ENCODE measurements at places on chromosomes 5 and 9.

DNA sequence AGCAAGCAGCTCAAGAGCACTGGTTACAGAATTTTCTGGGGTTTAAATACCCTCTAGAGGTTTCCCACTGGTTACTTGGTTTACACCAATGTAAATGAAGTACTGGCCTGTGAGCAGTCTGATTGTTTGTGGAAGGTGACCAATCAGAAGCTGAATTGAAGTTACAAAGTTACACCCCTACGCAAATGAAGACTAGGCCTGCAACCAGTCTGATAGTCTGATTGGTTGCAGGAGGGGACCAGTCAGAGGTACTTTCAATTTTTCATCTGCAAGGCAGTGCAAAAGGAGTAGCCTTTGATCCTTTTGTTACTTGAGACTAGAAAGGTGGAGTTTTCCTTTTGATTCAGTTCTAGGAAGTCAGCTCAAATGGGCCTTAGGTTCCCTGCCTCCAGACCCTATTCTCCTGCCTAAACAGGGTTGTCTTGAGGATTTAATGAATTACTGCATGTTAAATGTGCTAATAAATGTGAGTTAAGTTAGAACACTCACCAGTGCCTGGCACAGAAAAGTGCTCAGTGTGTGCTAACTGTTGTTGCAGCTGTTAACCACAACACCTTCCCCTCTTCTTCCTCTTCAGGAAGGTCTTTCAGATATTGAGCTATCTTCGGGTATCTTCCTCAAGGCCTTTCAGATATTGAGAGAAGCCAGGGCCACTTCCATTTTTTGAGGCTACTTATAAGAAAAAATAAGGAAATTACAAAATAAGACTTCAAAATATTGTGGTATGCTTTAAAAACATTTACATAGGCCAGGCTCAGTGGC lies 32.1 kb upstream of the CLINT1 start:
- DNase-seq = no peak

DNA sequence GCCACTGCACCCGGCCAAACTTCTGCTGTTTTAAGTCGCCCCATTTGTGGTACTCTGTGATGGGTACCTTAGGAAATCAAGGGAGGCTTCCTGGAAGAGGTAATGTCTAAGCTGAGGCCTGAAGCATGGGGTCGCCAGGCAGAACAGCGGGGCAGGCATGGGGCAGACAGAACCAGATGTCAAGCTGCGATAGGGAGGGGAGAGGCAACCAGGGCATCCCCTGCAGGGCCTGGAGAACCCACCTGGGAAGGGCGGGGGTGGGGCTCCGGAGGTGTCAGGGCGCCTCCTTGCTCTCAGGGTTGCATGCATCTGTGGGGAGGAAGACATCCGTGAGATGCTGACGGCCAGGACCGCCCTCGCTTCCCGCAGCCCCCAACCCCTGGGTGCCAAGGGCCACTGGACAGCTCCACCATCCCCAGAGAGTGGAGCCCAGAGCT lies 2.8 kb downstream of the LCN15 start:
- no peak for DNase-seq

DNA sequence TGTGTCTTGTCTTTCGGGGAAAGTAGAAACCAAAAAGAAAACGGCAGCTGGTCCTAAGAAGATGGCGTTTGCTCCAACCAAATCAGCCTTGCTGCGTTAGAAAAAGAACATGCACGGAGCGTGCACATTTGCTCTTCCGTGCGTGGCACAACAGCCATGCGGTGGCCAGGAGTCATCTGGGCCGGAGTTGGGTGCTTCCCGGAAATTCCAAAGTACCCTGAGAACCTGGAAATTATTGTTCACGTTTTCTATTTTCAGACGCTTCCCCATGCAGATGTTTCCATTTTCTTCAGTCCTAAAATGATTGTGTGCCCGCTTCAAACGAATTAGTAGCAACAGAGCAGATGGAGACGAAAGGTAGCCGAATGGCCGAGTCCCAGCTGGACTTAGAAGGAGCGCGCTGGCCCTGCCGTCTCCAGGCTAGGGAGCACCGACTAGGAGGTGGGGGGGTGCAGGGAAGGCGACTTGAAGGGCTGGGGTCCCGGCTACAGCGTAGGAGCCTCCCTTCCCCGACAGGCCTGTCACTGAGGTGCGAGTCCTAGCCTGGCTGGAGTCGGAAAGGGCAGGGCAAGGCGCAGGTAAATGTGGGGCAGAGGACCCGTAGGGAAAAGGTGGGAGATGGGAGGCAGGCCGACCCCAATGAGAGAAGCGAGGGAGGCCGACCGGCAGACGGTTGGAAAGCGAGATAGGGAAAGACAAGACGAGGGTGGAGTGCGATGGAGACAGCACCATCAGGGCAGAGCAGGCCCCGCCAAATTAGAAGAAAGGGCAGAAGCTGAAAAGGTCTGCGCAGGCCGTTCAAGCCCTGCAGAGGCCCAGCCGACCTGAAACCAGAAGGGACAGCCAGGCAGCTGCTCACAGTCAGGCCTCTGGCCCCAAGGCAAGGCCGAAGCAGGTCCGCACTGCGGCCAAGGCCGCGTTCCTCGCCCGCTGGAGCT lies 1.4 kb downstream of the BARX1 start:
- DNase-seq = no peak

DNA sequence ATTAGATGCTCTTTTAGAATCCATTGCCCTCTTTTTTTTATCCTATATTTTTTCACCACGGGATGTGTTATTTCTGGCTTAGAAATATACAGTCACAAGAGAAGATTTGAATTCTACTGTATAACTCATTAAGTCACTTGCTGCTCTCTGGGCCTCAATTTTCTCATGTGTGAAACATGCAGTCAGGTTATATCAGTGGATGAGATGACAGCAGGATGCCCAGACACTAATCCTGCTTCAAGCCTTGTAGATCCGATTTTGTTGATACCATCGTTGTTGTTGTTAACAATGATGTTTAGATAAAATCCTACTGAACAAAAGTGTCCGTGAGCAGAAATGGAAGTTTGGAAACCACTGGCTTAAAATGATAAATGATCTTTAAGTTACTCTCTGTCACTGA lies 421.9 kb upstream of the DMAC1 start:
- DNase-seq = no peak

DNA sequence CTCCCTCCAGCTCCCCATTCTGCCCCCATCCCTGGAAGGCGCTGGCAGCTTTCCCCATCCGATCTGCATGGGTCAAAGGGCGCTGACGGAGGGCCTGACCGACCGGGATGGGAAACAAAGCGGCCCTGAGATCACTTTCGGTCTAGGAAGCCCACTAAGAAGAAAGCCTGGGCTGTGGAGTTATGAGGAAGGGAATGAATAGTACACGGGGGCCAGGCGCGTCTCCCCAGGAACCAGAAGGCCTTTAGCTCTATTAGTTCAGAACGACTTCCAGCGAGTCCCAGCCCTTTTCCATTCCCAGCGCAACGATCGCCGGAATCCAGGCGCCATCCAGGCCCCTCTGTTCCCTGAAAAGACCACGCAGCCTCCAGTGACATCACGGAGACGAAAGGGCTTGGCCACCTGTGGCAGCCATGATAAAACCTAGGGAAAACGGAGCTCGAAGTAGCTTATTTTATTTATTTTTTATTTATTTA lies 70.1 kb upstream of the CCDC180 start:
- DNase-seq = no peak

GRCh38 chr9:107784235-107784958 lies 294.8 kb upstream of the KLF4 start:
- DNase-seq = no peak

DNA sequence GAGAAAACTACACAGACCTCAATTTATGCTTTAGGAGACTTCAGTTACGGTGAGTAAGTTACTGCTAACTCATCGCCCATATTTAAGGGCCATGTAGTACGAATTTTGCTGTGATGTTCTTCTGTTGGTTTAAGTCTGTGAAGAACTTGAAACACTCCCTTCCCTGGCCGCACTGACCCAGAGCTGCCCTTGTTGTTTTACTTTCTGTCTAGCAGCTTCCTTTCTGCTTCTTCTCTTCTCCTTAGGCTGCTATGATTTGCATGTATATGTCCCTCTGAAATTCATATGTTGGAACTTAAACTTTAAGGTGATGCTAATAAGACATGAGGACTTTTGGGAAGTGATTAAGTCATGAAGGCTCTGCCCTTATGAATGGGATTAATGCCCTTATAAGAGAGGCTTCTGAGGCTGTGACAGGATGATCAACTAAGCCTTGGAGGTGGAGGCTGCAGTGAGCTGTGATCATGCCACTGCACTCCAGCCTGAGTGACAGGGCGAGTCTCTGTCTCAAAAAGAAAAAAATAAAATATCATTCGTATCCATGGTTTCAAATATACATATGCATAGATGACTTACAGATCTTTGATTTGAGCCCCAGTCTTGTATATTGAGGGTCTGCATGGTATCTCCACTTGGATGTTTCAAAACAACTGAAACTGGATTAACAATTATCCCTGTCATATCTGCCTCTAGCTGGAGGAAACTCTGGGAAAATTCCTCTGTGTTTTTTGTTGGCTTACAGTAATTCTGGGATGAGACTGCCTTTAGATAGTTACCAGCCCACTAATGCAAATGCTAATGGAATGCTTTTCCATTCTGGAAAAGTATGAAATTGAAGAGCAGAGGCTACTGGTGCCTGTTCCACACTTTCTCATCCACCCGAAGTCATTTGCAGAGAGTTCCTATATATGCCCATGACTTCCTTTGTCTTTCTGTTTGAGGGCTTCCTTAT lies 263.4 kb upstream of the ACTBL2 start:
- DNase-seq = no peak

DNA sequence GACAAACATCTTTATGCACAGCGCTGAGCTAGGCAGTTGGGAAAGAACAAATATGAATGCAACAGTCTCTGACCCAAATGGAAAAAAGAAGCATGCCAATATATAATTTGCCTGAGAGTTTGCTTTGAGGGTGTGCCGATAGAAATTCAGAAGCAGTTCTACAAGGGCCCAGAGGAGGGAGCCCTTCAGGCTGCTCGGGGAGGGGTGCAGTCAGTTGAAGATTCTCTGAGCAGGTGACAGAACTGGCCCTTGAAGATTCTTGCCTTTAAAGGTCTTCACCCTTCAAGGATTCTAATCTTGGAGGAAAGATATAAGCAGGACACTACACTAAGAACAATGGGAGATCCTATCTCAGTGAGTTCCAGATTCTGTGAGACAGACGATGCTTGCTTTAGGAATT lies 3.7 kb upstream of the PAPPA start:
- no peak for DNase-seq

DNA sequence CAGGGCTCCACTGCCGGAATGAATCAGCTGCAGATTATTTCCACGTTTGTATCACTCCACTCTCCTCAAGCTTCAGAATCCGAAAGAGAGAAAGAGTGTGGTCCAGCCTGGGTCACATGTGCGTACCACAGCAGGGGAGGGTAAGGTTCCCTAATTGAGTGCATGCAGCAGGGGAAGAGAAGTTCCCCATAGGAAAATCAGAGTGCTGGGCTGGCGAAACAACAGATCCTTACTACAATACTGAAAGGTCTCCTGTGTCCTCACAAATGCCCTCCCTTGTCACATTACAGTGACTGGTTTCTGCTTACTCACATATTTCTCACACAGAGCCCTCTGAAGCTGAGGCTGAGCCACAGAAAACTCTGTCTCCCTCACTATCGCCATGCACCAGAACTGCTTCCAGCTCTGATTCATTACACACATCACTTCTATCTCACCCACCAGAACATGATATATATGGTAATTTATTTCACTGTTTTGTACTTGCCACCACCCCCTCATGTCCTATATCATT lies 532.2 kb upstream of the TUSC1 start:
- DNase-seq = no peak

GRCh38 chr9:93808115-93809029 lies 146.8 kb downstream of the BARX1 start:
- DNase-seq = no peak

GRCh38 chr5:159782197-159782994 lies 133.9 kb upstream of the ADRA1B start:
- no peak for DNase-seq

- DNase-seq = no peak
These were observed 598 bp downstream of the PCDHA2 start for GRCh38 chr5:140795259-140795641.

DNA sequence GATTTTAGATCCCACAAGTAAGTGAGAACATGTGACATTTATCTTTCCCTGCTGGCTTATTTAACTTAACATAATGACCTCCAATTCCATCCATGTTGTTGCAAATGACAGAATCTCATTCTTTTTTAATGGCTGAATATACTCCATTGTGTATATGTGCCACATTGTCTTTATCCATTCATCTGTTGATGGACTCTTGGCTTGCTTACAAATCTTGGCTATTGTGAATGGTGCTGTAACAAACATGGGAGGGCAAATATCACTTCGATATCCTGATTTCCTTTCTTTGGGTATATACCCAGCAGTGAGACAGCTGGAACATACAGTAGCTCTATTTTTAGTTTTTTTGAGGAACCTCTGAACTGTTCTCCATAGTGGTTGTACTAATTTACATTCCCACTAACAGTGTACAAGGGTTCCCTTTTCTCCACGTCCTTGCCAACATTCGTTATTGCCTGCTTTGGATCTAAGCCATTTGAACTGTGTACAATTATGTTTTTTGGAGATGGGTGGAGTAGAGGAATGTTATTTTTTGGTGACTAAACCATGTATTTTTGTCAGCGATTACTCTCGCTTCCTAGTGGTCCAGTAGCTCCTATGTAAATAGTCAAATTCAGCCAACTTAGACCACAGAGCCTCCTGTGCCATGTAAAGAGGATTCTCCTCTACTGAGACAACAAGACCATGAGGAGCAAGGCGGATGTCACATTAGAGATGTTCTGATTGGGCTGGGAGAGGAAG lies 60.6 kb downstream of the TNFSF15 start:
- no peak for DNase-seq

- no peak for DNase-seq
These were observed 12.5 kb downstream of the ST8SIA4 start for GRCh38 chr5:100890461-100891008.

DNA sequence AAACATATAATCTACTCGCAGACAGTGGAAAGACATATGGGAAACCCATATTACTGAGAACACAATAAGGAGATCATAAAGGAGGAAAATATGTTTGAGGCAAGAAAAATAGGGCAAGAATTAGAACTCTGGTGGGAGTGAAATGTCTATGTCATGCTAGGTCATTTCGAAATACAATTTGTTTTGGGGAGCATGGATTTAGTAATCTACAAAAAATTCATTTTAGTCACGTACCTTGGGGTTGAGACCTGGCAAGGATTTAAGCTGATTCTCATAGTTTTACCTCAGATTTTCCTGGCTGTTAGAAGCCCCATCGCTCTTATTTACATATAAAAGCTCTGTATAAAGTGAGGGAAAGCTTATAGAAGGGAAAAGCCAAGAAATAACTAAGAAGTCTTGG lies 11.5 kb upstream of the CSNK1G3 start:
- no peak for DNase-seq
